Activated T-helper 1 cell treated with Interleukin-2 at 50 U/mL for 16 hours (primary cell): ENCODE measurements at places on chromosomes 2 and 18.

DNA sequence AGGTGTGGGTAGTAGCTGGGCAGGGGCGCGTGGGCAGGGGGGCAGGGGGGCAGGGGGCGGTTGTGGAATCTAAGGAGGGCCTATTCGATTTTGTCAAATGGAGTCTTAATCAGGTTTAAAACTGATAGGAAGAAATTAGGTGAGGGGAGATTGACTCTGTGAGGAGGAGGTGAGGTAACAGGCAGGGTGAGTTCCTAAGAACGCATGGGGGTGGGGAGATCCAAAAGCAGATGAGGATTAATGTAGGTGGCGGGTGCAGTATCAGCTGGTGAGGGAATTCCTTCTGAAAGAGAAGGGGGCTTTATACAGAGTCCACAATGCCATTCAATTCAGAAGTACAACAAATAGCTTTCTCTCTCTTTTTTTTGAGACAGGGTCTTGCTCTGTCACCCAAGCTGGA lies 72.7 kb downstream of the CAB39 start:
- no peak for DNase-seq

- no peak for DNase-seq
Measured at GRCh38 chr18:2482706-2483475, 88.4 kb downstream of the METTL4 start.

GRCh38 chr18:48566589-48566988 lies 27.8 kb downstream of the CTIF start:
- no peak for DNase-seq

GRCh38 chr2:101076581-101076980 lies 74.5 kb downstream of the RPL31 start:
- DNase-seq, result no peak

DNA sequence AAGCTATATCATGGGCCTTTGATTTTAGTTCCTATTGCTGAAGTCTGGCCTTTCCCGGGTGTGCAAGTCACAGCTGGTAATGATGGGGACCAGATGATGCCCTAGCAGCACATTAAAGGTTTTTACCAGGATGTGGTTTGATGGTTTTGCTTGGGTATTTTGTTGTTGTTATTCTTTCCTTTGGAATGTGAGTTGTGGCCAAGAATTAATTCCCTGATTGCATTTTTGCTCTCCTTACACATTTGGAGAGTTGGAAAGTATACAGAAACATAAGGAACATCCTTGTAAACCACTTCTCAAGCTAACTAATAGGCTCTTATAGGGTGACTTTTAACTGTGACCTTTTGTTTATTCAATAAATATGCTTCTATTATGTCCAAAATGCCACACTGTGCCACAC lies 154.1 kb upstream of the MMADHC start:
- DNase-seq, result no peak
